ENCODE measurements at places on chromosomes 6 and 20. TPM values are rescaled to one million over a fixed set of nuclear protein-coding genes. Genes with fewer than 3 reads are reported as not detected.

TRIM31 gene
- polyA plus RNA-seq = 0.44 TPM

PRR18 gene
- 0.69 TPM for polyA plus RNA-seq

GRCh38 chr6:128057541-128057940, 156.7 kb upstream of the THEMIS start:
- DNase-seq = no peak

DNA sequence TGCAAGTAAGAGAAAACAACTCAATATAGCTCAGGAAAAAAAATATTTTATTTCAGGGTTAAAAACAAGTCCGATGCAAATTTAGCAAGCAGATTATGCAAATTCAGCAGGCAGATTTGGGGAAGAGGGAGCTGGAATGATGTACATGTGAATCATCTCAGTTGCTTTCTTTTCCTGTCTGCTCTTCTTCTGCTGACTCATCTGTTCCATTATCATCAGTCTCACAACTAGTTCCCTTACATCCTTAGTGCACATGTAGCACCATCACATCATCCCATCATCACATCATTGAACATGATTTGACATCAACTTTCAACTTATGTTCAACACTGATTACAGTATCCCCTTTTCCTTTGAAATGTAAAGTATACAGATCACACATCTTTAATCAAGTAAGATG, 11.5 kb upstream of the DEFB113 start:
- DNase-seq = peak; percentile 1

DNA sequence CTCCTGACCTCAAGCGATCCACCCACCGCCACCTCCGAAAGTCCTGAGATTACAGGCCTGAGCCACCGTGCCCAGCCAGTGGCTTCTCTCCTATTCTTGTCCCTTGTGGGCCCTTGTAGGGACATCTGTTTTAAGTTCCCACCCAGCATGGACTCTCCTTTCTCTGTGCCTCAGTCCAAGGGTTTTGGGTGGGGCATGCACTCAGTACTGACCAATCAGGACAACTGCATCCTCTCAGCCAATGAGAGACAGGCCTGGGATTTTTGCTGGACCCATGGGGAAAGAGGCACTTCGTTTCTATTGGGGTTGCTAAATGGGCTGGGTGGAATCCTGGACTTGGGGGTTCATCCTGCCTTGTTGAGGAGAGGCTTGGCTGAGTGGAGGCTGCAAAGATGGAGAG, 34.4 kb downstream of the SNAI1 start:
- DNase-seq = no peak
